ENCODE measurements at places on chromosomes 4 and X.

- no peak for DNase-seq
These were observed 32.7 kb downstream of the PF4 start for GRCh38 chr4:73948990-73949706.

GRCh38 chrX:154441564-154441963, 2.4 kb upstream of the FAM50A start:
- DNase-seq = no peak

DNA sequence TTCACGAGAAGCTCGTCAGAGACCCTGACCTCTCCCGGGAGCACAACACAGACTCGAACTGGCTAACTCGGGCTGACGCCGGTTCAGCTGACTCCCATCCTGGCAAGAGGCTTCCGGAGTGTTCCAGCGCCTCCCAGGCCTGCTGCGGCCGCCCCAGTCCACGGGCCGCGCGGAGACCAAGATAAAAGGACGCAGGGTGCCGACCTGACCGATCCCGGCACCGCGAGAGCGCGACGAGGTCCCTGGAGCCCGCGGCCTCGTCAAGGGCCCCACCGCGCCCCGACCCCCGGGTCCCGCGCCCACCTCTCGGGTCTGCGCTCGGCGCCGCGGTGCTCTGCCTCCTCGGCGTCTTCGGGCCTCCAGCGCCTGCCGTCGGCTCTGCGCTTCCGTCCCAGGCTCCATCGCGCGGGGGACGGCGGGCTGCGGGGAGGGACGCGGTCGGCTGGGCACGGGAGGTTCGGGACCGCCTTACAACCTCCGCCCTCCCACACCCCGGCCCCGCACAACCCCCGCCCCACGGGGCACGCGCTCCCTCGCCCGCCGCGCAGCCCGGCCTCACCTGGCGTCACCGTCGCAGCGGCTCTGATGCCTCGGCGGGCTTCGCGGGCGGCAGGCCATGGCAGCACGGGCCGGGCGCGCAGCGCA, 426 bp downstream of the SLBP start:
- no peak for DNase-seq

DNA sequence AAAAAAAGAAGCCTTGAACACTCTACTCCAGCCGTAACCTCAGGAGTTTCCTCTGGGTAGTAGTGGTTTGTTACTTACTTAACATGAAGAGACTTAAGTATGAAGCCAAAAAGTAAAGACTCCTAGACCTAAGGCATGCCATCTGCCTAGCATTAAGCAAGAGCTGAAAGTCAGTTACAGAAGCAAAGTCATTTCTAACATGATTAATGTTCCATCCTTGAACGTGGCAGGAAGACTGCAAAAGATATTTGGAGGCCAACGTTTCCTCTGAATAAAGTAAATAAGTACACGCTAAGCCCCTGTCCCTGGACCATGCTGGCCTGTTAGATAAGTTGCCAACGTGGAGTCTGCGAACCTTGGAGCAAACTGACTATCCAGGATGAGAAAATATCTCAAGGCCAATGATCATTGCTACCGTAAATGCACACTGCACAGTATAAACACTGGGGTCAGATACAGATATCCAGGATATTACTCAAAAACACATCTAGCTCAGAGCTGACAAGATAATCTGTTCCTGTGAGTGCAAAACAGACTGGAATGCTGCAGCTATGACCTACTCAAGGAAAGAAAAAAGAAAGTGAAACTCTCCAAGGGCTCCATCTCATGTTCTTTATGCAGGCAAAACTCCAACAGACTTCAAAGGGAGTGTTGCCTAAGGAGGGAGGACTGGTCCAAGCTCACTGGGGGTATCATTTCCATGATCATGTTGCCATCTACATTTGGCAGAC, 255.8 kb downstream of the COL25A1 start:
- no peak for DNase-seq

- DNase-seq = no peak
These were observed 51.7 kb upstream of the CHRNA9 start for GRCh38 chr4:40283413-40283812.

GRCh38 chrX:105190252-105190853, 30.1 kb downstream of the TEX13A start:
- no peak for DNase-seq

Measured in stimulated activated CD8-positive, alpha-beta memory T cell treated with anti-CD3 and anti-CD28 coated beads, Interleukin-15, amount 100 ng/mL, for 24 hours (primary cell).